Central memory CD4-positive, alpha-beta T cell (primary cell): ENCODE measurements at places on chromosomes 7 and 10.

DNA sequence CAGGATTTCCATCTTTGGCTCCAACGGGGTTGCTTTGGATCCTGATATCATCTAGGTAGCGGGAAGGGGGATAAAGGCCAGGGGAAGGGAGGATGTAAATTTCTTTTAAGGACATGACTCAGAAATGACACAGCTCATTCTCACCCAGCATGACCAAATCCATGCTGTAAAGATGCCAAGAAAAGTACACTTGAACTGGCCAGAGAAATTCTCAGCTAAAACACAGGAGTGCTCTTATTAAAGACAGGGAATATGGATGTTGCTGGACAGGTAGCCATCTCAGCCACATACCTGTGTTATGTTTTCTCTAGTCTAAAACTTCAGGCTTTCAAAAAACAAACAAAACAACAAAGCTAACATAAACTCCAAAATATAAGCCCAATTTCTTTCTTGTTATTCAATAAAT is 68.3 kb downstream of the NAMPT start:
- no peak for DNase-seq

DNA sequence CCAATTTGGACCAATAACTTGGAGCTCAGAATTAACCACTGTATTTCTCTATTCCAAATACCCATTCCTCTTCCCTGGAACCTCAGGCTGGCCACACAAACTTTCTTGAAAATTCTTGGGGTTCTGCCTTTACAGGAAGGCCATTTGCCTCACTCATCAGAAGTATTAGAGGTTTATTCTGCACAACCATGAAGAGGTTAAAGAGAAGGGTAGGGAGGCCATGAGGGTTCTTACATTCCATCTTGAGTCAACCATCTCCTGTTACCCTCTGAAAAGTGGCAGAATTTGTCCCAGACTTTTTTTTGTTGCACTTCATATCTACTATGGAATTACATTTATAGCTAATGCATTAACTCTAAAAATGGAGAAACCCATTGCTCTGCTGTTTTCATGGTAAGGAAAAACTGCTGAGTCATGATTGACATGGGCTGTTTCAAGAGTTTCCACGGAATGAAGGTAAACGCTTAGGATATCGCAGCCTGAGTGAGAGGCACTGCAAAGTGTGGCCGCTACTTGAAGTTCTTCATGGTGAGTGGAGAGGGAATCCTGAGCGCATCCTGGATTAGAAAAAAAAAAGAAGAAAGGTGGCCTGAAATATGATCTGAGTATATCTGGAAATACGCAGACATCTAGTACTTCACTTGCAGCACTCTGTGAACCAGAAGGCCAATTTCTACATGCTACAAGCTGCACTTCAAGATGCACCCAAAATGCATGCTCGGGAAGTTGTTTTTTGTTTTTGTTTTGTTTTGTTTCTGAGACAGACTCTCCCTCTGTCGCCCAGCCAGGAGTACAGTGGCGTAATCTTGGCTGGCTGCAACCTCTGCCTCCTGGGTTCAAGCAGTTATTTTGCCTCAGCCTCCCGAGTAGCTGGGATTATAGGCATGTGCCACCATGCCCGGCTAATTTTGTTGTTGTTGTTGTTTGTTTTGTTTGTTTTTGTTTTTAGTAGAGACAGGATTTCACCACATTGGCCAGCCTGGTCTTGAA is 83.7 kb downstream of the KIAA1217 start:
- no peak for DNase-seq

DNA sequence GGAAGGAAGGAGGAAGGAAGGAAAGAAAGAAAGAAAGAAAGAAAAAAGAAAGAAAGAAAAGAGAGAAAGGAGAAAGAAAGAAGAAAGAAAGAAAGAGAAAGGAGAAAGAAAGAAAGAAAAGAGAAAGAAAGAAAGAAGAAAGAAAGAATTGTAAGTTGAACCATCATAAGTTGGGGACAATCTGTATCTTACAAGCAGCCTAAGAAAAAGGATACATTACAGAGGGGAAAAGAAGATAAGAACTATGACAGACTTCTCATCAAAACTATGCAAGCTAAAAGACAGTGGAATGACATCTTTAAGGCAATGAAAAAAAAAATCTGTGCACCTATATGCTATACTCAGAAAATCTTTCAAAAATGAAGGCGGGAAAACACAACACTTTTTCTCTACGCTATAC is 50.3 kb upstream of the SP4 start:
- DNase-seq: no peak

DNA sequence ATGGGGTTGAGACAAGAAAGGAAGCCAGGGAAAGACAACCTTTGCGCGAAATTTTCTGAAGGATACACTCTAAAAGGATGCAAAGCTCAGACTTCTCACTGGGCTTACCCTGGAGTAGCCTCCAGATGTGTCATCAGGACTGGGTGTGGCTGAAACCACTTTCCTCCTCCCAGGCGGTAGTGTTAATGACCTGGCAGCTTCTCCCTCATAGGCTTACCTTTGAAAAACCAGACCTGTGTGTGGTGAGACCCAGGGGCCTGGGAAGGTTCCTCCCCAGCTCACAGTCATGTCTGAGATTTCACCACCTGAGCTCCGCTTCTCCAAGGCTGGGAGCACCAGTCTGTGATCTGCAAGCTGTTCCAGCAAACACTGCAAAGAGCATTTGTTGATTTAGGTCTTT is 93.7 kb downstream of the EPC1 start:
- DNase-seq: no peak

DNA sequence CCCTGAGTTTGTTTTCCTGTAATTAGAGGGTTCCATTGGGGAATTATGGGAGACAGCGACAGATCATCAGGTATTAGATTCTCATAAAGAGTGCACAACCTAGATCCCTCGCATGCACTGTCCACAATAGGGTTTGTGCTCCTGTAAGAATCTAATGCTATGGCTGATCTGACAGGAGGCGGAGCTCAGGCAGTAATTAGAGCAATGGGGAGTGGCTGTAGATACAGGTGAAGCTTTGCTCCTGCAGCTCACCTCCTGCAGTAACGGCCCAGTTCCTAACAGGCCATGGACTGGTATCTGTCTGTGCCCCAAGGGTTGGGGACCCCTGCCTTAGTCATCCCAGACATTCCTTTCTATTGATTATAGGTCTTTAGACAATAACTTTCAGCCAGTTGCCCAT is 894 bp upstream of the ZSCAN21 start:
- no peak for DNase-seq

DNA sequence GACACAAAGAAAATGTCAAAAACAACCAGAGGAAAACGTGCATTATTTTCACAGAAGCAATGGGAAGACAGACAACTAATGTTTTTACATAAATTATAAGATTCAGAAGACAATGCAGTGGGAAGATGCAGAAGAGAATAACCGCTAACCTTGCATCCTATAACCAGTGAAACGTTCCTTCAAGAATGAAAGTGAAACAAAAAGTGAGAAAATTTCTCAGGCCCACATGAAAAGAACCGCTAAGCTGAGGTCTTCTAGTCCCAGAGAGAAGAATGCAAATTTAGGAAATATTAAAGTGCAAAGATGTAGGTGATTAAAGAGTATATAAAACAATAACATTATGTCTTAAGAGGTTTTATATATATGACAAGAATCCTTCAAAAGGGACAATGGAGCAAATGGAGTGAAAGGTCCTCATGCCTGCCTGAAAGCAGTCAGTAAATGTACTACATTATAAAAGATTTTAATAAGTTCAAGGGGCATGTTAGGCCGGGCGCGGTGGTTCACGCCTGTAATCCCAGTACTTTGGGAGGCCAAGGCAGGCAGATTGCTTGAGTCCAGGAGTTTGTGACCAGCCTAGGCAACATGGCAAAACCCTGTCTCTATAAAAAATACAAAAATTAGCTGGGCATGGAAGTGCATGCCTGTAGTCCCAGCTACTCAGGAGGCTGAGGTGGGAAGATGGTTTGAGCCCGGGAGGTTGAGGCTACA is 43.1 kb upstream of the DDC start:
- peak; percentile 68 for DNase-seq

DNA sequence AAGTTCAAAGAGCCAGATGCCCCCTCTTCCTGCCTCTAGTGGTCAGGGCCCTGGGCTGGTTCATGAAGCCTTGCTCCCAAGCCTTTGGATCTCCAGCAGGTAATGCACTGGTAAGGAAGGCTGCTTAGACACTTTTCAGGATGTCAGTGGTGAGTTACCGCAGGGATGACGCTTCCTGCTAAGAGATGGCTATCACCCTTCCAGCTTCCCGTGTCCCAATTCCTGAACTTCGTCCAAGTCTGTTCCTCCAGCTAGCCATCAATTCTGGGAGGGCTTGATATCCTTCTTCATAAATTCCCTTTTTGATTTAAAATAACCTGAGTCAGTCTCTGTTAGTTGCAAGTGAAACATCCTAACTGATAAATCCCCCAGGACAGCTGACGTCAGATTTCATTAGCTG is 221.2 kb downstream of the PLXNA4 start:
- DNase-seq: no peak
